Brain (organoid and tissue), 16 donors: ENCODE measurements at places on chromosomes 5 and 9.

- no peak for DNase-seq
Observed at GRCh38 chr5:169707686-169708085, 70.6 kb downstream of the DOCK2 start.

- no peak for DNase-seq
Observed at GRCh38 chr5:18195910-18196309, 561.6 kb downstream of the TAF11L14 start.

GRCh38 chr9:103474156-103474555 is 479.0 kb downstream of the CYLC2 start:
- DNase-seq, result no peak

- no peak for DNase-seq
Observed at GRCh38 chr5:92424785-92425426, 1041.8 kb upstream of the ARRDC3 start.

DNA sequence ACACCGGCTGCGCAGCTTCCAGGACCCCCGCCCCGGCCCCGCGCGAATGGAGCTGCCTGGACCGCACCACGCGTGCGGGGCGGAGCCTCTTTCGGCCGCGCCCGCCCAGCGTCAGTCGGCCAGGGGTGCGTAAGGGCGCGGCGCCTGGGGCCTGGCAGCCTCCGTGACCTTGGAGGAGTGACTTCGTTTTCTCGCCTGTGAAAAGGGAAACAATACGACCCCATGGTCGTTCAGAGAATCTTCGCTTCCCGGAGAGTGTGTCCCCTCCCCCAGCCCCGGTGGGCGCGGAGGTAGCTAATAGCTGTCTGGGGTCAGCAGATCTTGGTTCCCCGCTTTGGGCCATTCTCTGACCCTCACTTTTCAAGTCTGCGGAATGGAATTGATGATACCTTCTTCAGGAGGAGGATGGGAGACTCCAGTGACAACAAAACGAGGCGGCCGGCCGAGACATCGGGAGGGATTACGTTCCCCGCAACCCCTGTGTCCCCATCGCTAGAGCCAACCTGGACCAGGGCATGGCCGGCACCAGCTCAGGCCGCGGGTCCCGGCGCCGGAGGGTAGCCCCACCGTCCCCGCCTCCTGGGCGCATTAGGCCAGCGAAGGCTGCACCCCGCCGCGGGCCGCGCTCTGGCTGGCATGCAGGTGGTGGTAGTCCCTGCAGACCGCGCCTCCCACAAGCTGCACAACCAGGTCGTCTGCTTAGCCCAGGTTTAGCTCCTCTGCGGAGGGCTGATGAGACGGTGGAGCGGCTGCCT is 5.5 kb upstream of the CDHR2 start:
- DNase-seq, result peak; percentile 74

- no peak for DNase-seq
Observed at GRCh38 chr9:10250219-10250618, 362.6 kb downstream of the PTPRD start.

DNA sequence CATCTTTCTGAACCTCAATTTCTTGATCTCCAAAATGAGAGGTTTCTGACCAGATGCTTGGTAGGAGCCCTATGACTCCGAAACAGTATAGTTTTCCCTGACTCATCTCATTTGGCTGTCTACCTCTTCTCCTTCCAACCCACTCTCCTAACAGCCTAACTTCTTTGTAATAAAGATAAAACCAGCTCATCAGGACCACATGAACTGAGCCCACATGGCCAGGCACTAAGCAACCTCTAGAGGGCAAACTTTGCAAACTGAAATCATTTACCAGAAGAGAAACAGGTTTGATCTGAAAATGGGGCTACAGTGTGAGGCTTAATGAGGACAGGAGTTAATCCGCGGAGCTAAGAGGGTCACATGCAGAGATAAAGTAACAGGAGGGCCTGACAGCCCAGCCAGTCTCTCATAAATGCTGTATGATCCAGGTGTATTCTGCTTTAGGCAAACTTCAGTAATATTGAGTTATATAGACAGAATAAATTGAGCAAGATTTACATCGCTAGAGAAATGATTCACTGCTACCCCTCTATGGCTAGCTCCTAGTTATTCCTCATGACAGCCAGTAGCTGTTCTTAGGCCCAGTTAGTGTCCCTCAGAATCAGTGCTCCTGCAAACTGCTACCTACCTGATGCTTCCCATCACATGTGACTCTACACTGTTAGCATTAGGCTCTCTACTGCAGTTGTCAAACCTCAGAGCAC is 64.6 kb downstream of the ABCA1 start:
- peak; percentile 87 for DNase-seq

DNA sequence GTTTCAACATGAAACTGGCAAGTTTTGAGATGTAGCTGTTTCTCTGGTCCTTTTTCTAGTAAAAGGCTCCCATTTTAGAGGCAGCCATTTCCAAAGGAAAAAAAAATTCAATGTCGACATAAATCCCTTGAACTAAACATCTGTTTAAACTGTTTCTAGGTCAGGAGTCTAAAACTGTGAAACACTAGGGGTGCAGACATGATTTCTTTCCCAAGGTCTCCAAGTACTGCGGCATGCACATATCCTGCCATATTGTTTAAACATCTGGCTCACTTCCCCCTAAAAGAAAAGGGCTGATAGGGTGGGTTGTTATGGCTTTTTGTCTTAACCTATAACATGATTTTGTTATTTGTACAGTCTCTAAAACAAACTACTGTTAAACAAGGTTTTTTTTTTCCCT is 51.1 kb downstream of the NFIB start:
- DNase-seq, result no peak

DNA sequence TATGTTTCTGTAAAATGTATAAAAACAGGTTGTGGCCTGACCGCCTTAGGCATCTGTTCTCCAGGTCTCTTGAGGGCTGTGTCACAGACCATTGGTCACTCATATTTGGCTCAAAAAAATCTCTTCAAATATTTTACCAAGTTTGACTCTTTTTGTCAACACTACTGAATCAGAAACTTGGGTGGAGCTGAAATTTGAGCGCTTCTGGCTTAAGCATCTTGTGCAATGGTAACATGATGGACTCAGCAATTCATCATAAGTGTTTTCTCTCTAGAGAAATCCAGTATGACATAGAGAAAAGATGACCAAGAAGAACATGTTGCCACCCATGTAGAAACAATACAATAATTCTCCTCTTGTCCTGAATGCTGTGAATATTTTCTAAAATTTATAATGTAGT is 387.9 kb downstream of the MAT2B start:
- no peak for DNase-seq

DNA sequence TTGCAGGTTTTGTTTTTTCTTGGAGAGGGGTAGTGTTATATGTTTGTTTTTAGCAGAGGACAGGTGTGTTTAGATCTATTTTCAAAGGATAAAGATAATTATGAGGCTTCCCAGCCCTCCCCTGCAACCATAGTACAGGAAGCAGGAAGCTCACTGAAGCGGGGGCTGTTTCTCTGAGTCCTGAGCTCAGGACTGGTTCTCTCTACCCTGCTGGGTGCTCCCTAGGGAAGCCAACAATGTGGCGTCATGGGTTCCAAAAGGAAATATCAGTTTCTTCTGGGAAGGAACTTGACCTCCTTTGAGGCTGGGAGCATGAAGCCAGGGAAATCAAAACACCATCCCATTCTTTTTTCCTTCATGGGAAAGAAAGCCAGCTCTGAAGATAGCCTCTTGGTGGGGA is 62.2 kb downstream of the RAD23B start:
- DNase-seq, result no peak

DNA sequence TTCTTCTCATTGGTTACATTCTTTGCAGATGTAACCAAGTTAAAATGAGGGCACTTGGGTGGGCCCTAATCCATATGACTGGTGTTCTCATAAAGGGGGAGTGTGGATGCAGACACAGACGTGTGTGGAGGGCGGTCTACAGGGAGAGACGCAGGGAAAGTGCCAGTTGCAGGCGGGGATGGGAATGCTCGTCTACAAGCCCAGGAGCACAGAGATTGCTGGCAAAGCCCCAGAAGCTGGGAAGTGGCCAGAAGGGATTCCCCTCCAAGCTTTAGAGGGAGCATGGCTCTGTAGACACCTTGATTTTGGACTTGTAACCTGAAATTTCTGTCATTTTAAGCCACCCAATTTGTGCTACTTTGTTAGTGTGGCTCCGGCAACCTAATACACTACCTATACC is 96.8 kb upstream of the CTSL start:
- DNase-seq, result peak; percentile 69

GRCh38 chr9:35258660-35259474 is 97.1 kb downstream of the UNC13B start:
- DNase-seq, result peak; percentile 79

DNA sequence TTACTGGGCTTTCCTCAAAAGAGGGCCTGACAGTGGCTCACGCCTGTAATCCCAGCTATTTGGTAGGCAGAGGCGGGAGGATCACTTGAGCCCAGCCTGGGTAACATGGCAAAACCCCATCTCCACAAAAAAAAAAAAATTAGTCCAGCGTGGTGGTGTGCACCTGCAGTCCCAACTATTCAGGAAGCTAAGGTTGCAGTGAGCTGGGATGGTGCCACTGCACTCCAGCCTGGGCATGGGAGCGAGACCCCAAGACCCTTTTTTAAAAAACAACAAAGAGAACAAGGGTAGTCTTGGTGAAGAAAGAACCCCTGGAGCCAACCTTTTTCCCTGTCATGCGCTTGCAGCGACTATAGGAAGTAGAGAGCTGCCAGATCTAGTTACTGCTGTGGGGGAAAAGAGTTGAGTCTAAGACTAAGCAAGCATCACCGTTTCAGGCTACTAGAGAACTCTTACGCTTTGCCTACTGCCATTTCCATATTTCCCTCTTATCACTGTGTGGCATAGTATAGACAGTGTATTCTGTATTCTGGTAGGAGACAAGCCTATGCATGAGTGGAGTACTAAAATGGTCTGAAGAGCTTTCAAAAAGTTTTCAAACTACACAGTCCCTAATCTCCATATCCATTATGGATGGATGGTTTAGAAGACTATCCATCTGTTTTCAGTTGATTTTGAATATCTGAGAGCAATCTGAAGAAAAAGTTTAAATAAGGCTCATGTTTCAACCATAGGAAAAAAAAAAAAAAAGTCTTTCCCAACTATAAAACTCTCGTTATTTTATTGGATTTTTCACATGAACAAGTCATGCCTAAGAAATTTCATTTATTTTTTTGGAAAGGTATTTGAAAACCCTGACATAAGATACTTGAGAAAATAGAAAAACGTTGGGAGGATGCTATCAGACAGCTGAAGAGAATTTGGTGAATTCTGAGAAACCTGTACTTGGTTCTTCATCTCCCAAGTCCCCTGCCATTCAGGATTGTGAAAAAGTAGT is 2.6 kb downstream of the C9orf40 start:
- no peak for DNase-seq

DNA sequence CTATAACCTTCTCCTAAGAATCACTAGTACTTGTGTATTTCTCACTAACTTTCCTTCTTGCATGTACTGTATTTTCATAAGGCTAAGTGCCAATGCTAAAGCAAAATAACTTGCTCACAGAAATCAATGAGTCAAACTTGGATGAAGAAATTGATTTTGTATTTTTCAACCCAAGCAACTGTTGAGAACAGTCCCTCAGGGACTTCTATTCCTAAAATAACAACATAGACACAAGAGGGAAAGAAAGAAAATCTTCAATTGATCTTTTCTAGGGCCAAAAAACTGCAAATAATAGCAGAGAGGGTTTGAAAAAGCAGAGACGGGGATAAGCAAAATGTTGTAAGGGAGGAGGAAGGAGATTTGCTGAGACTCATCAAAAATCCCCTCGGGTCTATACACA is 69.8 kb downstream of the HABP4 start:
- no peak for DNase-seq
